ENCODE measurements at places on chromosomes 16 and 17.

- no peak for DNase-seq
These were observed 151.2 kb downstream of the MSI2 start for GRCh38 chr17:57407287-57408070.

GRCh38 chr17:81481815-81482505 is 30.6 kb downstream of the ACTG1 start:
- no peak for DNase-seq

DNA sequence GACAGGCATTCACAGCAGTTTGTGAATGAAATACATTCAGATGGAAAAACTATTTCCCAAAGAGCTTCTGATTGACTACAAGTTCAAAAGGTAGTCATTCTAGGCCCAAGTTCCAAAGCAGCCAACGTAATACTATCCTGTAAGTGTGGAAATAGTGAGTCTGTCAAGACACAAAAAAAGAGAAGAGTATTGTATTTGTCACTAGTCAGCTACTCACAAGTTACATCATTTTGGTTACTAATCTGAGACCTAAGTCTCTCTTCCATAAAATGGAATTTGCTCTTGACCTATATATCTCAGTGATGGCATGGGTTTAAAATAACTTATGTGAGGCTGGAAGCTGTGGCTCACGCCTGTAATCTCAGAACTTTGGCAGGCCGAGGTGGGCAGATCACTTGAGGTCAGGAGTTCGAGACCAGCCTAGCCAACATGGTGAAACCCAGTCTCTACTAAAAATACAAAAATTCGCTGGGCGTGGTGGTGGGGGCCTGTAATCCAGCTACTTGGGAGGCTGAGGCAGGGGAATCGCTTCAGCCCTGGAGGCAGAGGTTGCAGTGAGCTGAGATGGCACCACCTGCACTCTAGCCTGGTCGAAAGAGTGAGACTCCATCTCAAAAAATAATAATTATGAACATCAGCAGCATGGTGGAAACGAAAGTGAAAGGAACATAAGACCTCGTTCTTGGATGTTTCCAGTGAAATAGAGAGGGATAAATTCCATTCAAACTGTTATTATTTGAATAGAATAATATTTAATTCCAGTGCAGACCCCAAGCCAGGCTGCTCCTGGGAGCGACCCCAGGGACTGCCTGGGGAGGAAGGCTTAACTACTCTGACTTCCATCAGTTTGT is 2.9 kb downstream of the CMC2 start:
- DNase-seq: no peak

- no peak for DNase-seq
These were observed 209.6 kb upstream of the CACNG5 start for GRCh38 chr17:66625311-66625767.

GRCh38 chr16:4200000-4200780 is 41.7 kb downstream of the SRL start:
- no peak for DNase-seq

DNA sequence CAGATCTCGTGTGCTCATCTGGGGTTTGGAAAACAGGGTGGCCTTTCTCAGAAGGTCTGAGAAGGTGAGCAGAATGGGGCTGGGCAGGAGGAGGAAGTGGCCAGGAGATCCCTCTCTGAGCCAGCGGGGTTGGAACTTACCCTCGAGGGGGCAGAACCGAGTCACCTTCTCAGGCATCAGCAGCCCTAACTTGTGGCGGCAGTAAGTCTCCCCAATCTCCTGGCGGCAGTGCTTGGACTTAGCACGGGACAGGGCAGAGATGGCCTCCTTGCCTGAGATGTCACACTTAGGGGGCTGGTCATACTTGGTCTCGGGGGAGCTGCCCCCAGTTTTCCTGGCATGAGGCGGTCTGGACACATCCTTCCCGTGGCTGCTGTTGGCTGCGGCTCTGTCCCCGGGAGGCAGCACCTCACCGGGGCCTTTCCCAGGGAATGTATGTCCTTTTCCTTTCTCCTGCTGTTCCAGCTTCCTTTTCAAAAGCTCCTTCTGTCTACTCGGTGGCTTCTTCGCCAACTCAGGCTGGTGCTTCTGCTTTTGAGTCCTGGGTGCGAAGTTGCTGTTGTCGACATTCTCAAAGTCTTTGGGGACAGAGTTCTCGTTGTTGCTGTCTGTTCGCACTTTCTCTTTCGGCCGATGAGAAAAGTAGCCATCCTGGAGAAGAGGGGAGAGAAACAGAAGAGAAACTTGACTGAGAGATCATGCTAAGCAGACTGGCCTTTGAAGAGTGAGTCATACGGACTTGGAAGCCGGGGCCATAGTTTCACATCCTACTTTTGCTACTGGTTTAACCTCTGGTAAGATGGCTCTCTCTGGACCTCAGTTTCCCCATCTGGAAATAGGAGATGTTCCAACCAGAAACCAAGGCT is 211.7 kb downstream of the XYLT1 start:
- no peak for DNase-seq

GRCh38 chr17:80000981-80001775 is 34.5 kb downstream of the TBC1D16 start:
- DNase-seq: no peak

Data from naive thymus-derived CD8-positive, alpha-beta T cell (primary cell).